ENCODE measurements at places on chromosomes 6 and 20.
A peak's percentile ranks its signal among the peaks of the same experiment; 100 is the strongest.

DNA sequence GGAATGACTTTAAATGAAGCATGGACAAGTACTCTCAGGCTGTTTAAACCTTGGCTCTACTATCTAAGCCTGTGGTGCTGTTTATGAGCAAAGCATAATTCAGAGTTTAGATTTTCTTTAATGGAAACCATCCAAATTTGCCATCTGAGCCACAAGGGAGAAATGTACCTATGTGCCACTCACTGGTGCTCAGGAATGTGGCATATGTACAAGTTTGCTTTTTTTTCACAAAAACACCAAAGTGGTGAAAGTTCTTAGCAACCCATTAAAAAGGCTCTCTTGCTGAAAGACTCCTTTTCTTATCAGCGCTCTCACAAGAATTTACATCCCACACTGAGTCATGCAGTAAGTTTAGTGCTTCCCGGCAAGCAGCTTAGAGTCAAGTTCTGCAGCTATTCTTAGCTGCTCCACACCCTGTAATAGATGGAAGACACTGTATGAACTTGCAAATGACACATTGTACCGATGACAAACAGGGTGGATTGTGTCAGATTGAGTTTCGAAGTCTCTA is 57.3 kb upstream of the MLIP start:
- DNase-seq: peak; percentile 98

GRCh38 chr6:129717277-129717676 is 7.3 kb upstream of the ARHGAP18 start:
- peak; percentile 66 for DNase-seq

- peak; percentile 73 for DNase-seq
Measured at GRCh38 chr6:163415620-163416556, 1.4 kb downstream of the QKI start.

- DNase-seq: peak; percentile 20
Measured at GRCh38 chr6:157579467-157580031, 198.6 kb downstream of the ZDHHC14 start.

DNA sequence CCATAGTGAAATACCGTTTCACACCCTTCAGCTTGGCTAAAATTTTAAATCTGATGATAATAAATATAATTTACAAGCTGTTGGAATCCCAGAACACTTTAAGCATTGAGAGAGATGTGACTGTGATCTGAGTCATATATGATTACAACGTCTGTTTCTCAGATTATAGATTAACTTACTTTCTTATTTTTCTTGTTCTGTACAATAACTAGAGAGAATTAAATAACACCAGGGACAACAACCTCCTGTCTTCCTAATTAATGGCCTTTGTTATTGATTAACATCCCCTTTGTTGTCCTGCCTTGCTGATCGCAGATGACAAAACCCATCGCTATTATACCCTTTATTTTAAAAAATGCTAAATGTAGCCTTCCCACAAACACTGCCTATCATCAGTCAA is 87.8 kb upstream of the EZR start:
- no peak for DNase-seq

DNA sequence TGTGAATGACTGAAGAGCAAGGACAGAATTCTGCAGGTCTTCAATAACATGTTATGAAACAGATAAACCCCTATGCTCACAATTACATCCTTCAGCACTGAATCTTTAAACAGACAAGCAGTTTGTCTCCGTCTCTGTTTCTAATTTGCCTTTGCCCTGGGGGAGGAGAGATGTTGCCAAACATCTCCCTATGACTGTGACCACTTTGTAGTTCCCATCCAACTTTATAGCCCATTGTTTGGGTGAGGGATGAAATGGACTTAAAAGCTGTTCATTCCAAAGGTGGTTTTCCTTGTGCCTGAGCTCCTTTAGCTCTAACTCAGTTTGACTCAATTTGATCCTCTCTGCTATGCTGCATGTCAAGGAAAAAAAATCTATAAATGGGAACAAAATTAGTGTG is 19.5 kb upstream of the ADTRP start:
- DNase-seq: no peak

DNA sequence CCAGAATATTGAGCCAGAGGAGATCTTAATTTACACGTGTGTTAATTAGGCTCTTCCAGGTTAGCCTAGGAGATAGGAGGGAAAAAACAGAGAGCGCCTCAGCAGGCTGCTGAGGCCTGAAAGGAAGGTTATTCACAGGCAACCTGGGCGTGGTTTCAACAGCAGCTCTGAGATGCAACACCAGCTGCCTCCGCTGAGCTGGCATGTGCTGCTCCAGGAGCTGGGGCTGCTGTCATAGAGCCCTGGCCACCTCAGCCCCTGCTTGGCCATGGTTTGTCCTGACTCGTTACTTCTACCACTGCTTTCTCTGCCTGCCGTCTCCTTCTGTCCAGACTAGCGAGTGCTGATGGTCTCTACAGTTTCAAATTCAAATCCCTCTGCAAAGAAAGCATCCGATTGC is 32.4 kb upstream of the RPP40 start:
- DNase-seq: peak; percentile 65

GRCh38 chr6:134426623-134427022 is 108.7 kb upstream of the SGK1 start:
- DNase-seq: no peak

- DNase-seq: peak; percentile 16
Measured at GRCh38 chr20:62186887-62187866, 4.3 kb downstream of the MTG2 start.

- no peak for DNase-seq
Measured at GRCh38 chr6:128032042-128032441, 131.2 kb upstream of the THEMIS start.

DNA sequence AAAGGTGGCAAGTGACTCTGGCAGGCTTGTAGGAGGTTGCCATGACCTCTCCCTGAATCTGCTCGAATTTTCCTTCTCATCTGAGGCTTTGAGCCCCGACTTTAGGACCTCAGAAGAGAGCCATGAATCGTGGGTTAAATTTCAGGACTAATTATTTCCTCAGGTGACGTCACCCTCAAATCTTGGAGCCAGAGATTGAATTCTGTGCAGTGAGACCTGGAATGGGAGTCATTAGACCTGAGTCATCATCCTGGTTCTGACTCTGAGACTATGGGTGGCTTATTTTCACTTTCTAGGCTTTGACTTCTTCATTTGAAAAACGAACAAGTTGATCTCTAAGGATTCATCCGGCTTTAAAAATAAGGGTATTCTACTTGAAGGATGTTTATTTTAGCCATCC is 48.5 kb upstream of the PDYN start:
- peak; percentile 50 for DNase-seq

- DNase-seq: no peak
Measured at GRCh38 chr20:47960769-47961541, 175.7 kb upstream of the SULF2 start.

DNA sequence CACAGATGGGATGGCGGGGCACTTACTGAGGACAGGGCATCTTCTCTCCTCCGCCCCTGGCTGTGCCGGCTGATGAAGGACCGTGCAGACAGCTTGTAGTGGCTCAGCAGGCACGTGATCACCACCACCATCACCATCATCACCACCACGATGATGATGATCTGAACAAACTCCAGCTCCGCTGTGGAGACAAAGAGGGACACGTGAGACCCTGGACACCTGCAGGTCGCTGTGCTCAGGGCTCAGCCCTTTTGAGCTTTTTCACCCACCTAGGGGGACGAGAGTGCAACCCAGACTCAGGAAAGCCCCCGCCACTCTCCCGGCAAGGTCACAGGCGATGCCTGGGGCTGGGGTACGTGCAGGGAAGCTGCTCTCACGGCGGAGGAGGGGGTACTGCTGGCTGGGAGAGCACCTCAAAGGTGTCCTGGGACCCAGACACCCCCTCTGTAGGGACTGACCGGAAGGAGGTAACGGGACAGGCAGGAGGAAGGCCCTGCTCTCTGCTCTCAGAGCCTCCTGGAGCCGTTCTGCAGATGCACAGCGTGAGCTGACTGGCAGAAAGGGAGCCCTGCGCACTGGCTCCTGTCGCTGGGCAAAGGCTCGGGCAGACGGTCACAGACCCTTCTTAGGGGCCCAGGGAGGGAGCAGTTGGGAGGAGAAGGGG is 39.4 kb upstream of the ZBP1 start:
- no peak for DNase-seq

Data from iris pigment epithelial cell (primary cell).